ENCODE measurements at places on chromosomes 7 and 10.

- no peak for DNase-seq
Measured at GRCh38 chr10:107098326-107098725, 66.2 kb downstream of the SORCS1 start.

DNA sequence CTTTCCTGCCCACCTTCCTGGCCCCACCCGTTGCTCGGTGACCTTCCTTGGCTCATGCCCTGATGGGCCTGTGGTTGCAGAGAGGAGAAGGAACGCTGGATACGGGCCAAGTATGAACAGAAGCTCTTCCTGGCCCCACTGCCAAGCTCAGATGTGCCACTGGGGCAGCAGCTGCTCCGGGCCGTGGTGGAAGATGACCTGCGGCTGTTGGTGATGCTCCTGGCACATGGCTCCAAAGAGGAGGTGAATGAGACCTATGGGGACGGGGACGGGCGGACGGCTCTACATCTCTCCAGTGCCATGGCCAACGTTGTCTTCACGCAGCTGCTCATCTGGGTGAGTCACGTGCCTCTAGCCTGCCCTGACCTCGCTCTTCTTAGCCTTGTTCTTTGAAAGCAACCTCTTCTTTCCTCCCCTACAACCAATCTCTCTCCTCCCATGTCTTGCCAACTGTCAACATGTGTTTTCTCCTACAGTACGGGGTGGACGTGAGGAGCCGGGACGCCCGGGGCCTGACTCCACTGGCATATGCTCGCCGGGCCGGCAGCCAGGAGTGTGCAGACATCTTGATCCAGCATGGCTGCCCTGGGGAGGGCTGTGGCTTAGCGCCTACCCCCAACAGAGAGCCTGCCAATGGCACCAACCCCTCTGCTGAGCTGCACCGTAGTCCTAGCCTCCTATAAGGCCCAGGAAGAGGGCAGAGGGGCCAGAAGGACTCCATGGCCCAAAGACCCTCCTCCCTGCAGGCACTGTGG lies 24.1 kb downstream of the GBX1 start:
- no peak for DNase-seq

DNA sequence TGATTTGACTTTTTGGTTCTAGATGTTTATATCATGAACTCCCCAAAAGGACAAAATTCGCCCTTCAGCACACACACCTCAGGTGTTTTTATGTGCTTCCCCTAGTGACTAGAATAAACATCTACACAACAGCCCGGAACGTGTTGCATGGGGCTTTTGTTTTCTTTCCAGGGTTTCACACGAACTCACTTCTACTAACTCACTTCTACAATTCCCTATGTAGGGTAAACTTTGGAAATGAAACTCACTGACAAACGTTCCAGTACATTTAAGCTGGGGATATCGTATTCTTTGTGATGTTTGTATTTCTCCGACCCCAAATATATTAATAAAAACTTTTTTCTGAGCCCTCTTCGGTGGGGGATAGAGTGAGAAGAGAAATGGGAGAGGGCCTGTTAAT lies 1.4 kb downstream of the TRA2A start:
- no peak for DNase-seq

DNA sequence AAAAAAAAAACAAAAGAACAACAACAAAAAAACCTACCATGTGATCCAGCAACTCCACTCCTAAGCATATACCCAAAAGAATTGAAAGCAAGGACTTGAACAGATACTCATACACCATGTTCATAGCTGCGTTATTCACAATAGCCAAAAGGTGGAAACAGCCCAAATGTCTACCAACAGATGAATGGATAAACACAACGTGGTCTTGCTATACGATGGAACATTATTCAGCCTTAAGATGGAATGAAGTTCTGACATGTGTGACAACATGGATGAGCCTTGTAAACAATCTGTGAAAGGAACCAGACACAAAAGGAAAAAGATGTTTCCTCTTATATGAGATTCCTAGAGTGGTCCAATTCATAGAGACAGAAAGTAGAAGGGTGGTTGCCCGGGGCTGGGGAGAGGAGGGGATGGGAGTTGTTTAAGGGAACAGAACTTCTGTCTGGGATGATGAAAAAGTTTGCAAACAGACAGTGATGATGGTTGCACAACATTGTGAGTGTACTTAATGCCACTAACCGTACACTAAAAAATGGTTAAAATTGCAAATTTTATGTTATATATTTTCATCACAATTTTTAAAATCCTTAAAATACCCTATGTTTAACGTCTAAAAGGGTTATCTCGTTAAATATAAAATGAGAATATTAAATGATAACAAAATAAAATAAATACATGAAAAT lies 11.6 kb downstream of the CLEC2L start:
- DNase-seq = no peak

- DNase-seq = no peak
Measured at GRCh38 chr7:17732083-17732482, 208.2 kb downstream of the SNX13 start.

DNA sequence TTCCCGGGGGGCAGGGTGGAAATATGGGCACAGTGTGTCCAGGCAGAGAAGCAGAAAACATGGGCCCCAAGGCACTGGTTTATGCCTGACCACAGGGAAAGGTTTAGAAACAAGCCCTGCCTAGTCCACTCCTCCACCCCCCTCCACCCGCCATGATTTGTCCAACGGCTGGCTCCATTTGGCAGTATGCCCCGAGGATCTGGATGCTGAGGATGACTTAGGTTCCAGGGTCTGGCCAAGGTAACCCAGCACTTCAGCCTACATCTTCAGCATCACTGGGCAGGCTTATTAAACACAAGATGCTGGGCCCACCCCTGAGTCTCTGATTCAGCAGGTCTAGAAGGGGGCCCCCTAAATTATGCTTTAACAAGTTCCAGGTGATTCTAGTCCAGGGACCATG lies 121.9 kb downstream of the RALA start:
- no peak for DNase-seq

GRCh38 chr7:33327427-33327826 lies 198.1 kb downstream of the BBS9 start:
- DNase-seq = no peak
